Osteocyte (in vitro differentiated cells): ENCODE measurements at places on chromosomes 4 and X. TPM values are rescaled to one million over a fixed set of nuclear protein-coding genes. Genes with fewer than 3 reads are reported as not detected.
A peak's percentile ranks its signal among the peaks of the same experiment; 100 is the strongest.

Gene TMEM144
- 1.0 and 1.7 TPM in 2 replicates for total RNA-seq

Gene CORIN
- total RNA-seq: 1.6 and 2.6 TPM in 2 replicates

Gene PNMA5
- total RNA-seq: not detected in 2 replicates

Gene RBM46
- not detected in 2 replicates for total RNA-seq

Gene SORBS2
- total RNA-seq: 33.2 and 33.6 TPM in 2 replicates

Gene RTL9
- total RNA-seq: 0.05 TPM in 1 of 2 replicates, not detected in the other

Gene RNF150
- 56.2 and 56.5 TPM in 2 replicates for total RNA-seq

Gene SH2D1A
- 0.21 TPM in 1 of 2 replicates, not detected in the other for total RNA-seq

Gene PNMA6A
- 1.5 and 1.6 TPM in 2 replicates for total RNA-seq

Gene HSFX2
- 0.64 TPM in 1 of 2 replicates, not detected in the other for total RNA-seq

Gene ASMT
- total RNA-seq: not detected in 2 replicates

Gene XAGE2
- not detected in 2 replicates for total RNA-seq

- DNase-seq: no peak
- H3K27ac ChIP-seq: no peak overlapping the region
- H3K27me3 ChIP-seq: peaks cover 5% of the 10 kb centered on the region
- H3K36me3 ChIP-seq: no peaks in the 10 kb centered on the region
- H3K4me1 ChIP-seq: no peaks in the 10 kb centered on the region
- no peak overlapping the region for H3K4me3 ChIP-seq
These were observed 53.1 kb downstream of the IGSF1 start for GRCh38 chrX:131235768-131236545.

- no peak overlapping the region for H3K4me3 ChIP-seq
- H3K27me3 ChIP-seq: no peaks in the 10 kb centered on the region
- peaks cover 26% of the 10 kb centered on the region for H3K4me1 ChIP-seq
- DNase-seq: no peak
- H3K36me3 ChIP-seq: no peaks in the 10 kb centered on the region
These were observed 53.9 kb downstream of the PRPS1 start for GRCh38 chrX:107682256-107682655.

GRCh38 chr4:101142259-101142658 is 205.1 kb downstream of the PPP3CA start:
- no peak for DNase-seq
- no peaks in the 10 kb centered on the region for H3K27me3 ChIP-seq
- H3K4me3 ChIP-seq: no peak overlapping the region
- peaks cover 6% of the 10 kb centered on the region for H3K4me1 ChIP-seq

DNA sequence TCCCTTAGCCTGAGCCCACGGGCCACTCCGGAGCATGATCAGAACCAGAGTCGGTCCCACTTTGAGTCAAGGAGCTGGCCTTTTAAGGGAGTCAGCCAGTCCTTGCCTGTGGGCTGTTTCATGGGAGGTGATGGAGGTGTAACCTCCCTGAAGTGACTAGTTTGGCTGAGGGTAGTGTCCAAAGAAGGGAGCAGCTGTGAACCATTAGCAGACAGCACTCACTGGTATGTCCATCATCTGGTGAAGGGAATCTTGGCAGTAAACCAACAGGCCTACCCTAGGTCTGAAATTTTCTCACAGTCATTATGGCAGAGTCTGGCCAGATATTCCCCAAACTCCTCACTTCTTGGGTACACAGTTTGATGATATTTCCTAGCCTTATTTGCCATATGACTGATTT is 12.3 kb upstream of the REPS2 start:
- no peak overlapping the region for H3K27ac ChIP-seq
- peaks cover 17% of the 10 kb centered on the region for H3K27me3 ChIP-seq
- no peak overlapping the region for H3K4me3 ChIP-seq
- no peak for DNase-seq

- no peaks in the 10 kb centered on the region for H3K27me3 ChIP-seq
- H3K4me3 ChIP-seq: no peak overlapping the region
- no peak overlapping the region for H3K27ac ChIP-seq
- no peak for DNase-seq
- H3K4me1 ChIP-seq: peaks cover 9% of the 10 kb centered on the region
- no peaks in the 10 kb centered on the region for H3K36me3 ChIP-seq
These were observed 41.1 kb downstream of the BMPR1B start for GRCh38 chr4:94798808-94799207.

- no peaks in the 10 kb centered on the region for H3K4me1 ChIP-seq
- no peaks in the 10 kb centered on the region for H3K36me3 ChIP-seq
- H3K4me3 ChIP-seq: no peak overlapping the region
These were observed 105.6 kb upstream of the SMIM31 start for GRCh38 chr4:164648151-164648848.

DNA sequence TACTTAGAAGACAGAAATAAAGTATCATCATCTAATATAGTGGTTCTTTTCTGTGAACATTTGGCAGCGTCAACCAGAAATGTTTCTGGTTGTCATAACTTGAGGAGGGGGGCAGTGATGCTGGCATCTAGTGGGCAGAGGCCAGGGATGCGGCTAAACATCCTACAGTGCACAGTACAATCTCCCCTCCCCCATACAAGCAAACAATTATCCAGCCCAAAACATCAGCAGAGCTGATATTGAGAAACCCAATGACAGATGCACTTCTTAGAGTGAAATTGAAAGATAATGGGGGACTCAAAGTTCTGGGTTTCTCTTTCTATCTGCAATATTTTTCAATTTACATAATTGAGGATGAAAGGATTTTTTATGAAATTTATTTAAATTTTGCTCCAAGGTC is 1.9 kb upstream of the EIF1AX start:
- no peaks in the 10 kb centered on the region for H3K27me3 ChIP-seq
- DNase-seq: no peak
- H3K27ac ChIP-seq: no peak overlapping the region
- no peaks in the 10 kb centered on the region for H3K36me3 ChIP-seq
- no peak overlapping the region for H3K4me3 ChIP-seq

- H3K36me3 ChIP-seq: no peaks in the 10 kb centered on the region
- DNase-seq: no peak
- peak within 1 kb of the TSS; percentile 81 for H3K4me3 ChIP-seq
These were observed at the start of gene KDR for GRCh38 chr4:55125087-55125721. TSS of gene KDR (minus strand) at chr4:55125595. CDS start at chr4:55125293, 302 bp downstream.

DNA sequence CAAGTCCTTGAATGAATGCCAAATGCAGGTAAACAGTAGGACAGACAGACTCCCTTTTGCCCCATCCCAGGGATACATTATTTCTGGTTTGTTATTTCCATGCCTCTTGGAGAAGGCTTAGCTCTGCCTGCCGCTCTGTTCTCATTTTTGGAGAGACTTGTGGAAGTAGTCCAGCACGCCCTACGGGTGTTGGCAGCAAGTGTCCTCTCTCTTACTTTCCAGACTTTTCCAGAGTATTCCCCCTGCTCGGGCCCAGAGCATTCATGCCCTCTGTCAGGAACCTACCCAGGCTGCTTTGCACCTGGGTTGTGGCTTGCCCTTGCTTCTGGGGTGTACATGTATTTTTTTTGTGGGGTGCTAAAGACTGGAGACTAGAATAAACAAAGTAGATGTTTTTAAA is 15.3 kb downstream of the SLC34A2 start:
- H3K27ac ChIP-seq: no peak overlapping the region
- peaks cover 6% of the 10 kb centered on the region for H3K27me3 ChIP-seq
- DNase-seq: no peak
- H3K4me1 ChIP-seq: no peaks in the 10 kb centered on the region
- H3K36me3 ChIP-seq: no peaks in the 10 kb centered on the region

DNA sequence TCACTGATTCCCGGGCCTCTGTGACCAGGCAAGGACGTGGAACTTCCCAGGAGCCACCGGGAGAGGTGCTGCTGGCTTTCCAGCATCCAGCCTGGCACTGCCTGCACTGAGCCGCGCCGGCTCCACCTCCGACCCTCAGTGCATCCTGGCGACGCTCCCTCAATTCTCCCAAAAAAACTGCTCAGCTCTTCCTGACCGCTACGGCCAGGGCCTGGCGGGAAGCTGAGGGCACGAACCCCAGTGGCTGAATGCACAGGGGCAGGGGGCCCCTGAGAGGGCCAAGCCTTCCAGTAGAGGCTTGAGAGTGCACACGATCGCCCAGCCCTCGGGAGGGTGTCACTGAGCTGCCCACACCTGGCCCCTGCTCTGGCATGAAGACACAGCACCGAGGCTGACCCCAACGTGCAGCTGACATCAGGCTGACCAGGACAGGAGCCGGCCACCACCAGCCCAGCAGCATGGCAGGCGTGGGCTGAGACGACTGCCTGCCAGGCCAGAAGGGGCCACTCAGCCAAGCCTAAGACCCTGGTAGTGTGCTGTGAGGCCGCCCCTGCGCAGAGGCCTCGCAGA is 6.9 kb downstream of the CTBP1 start:
- no peak overlapping the region for H3K27ac ChIP-seq
- H3K4me3 ChIP-seq: no peak overlapping the region
- peaks cover 2% of the 10 kb centered on the region for H3K36me3 ChIP-seq
- DNase-seq: no peak

GRCh38 chr4:76028350-76028765 is 5.1 kb upstream of the CXCL10 start:
- DNase-seq: no peak
- H3K36me3 ChIP-seq: no peaks in the 10 kb centered on the region
- no peak overlapping the region for H3K27ac ChIP-seq
- H3K4me1 ChIP-seq: no peaks in the 10 kb centered on the region
- no peak overlapping the region for H3K4me3 ChIP-seq

DNA sequence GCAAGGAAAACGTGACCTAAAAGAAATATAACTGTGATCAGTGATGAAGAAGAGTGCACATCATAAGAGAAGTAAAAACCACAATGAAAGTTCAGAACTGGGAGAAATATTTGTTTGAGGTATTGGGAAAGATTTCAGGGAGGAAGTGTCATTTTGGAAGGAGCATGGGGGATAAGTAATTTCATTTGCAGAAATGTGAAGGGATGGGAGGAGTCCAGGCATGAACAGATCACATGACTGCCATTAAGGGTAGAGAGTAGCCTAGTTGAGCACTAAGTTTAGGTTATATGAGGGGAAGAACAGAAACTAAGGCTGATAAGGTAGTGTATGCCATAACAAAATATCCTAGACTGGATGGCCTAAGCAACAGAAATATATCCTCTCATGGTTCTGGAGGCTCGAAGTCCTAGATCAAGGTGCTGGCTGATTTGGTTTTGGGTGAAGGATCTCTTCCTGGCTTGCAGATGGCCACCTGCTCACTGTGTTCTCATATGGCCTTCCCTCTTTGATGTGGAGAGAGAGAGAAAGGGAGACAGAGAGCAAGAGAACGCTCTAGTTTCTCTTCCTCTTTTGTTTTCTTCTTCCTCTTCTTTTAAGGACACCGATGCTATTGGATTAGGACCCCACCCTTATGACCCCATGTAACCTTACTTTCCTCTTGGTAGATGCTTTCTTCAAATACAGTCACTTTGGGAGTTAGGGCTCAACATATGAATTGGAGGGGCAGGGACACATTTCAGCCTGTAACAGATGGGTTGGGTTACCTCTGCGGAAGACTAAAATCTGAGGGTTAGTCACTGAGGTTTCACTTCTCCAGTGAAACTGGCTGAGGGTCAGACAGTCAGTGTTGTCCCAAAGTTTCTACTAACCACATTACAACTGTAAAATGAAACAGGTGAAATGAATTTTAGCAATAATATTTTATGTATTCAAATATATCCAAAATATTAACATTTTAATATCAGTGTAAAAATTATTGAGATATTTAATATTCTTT is 77.9 kb downstream of the EGF start:
- no peaks in the 10 kb centered on the region for H3K4me1 ChIP-seq
- no peak for DNase-seq
- H3K27ac ChIP-seq: no peak overlapping the region
- no peak overlapping the region for H3K4me3 ChIP-seq
- no peaks in the 10 kb centered on the region for H3K36me3 ChIP-seq

DNA sequence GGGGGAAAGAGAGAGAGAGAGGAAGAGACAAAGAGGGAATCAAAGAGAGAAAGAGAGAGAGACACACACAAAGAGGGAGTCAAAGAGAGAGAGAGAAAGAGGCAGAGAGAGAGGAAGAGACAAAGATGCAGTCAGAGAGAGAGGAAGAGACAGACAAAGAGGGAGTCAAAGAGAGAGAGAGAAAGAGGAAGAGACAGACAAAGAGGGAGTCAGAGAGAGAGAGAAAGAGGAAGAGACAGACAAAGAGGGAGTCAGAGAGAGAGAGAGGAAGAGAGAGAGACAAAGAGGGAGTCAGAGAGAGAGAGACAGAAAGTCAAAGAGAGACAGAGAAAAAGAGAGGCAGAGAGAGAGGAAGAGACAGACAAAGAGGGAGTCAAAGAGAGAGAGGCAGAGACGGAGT is 45.5 kb downstream of the MAGEA9 start:
- DNase-seq: no peak
- no peaks in the 10 kb centered on the region for H3K36me3 ChIP-seq
- H3K4me3 ChIP-seq: no peak overlapping the region
- H3K4me1 ChIP-seq: peaks cover 11% of the 10 kb centered on the region
- H3K27me3 ChIP-seq: peaks cover 14% of the 10 kb centered on the region

DNA sequence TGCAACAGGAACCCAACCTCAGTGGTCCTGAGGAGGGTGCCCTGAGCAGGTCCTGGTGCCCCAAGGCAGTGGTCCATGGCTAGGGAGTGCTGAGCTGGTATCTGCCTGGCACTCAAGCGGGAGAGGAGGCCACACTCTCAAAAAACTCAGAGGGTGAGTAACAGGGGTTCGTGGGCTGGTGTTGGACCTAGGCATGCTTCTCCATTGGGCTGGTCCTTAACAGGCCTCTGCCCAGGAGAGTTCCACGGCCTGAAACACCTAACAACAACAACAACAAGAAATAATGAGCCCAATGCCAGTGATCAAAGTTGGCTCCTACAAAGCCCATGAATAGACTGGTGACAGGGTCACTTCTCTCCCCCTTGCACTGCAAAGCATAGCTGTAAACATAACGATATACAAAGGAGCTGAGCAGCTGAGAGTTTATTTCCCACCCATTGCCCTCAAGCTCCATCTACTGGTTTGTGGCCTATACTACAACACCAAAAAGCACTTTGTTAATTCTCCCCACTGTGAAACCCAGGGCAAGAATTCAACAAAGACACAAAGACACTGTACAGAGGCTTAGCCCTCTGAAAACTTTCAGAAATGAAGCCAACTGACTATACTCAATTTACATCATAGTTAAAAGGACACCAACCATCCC is 736.1 kb upstream of the ADGRL3 start:
- DNase-seq: no peak
- H3K4me3 ChIP-seq: no peak overlapping the region
- H3K27me3 ChIP-seq: no peaks in the 10 kb centered on the region
- no peak overlapping the region for H3K27ac ChIP-seq

DNA sequence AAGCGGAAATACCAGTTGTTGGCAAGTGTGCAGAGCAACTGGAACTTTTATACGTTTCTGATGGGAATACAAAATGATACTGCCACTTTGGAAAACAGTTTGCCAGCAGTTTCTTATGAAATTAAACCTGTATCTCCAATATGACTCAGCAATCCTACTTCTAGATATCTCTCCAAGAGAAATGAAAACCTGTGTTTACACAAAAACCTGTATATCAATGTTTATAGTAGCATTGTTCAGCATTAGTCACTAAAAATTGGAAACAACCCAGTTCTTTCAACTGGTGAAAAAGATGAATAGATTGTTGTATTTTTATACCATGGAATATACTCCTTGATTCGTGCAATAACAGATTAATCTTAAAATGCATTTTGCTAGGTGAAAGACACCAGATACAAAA is 26.8 kb downstream of the ATP7A start:
- H3K36me3 ChIP-seq: no peaks in the 10 kb centered on the region
- H3K27me3 ChIP-seq: no peaks in the 10 kb centered on the region
- H3K27ac ChIP-seq: no peak overlapping the region
- no peak for DNase-seq

- peaks cover 68% of the 10 kb centered on the region for H3K27me3 ChIP-seq
- H3K36me3 ChIP-seq: no peaks in the 10 kb centered on the region
- H3K27ac ChIP-seq: peak within 1 kb of the TSS; percentile 27
- H3K4me1 ChIP-seq: peaks cover 15% of the 10 kb centered on the region
- H3K4me3 ChIP-seq: peak within 1 kb of the TSS; percentile 79
- DNase-seq: no peak
These were observed at the start of gene SNCA for GRCh38 chr4:89836897-89837384. TSS of gene SNCA (minus strand) at chr4:89837161. CDS start at chr4:89835667, 1,494 bp downstream.

GRCh38 chr4:106993827-106994226 is 42.3 kb downstream of the DKK2 start:
- no peak for DNase-seq
- no peak overlapping the region for H3K27ac ChIP-seq
